ENCODE measurements at places on chromosomes 3 and 15. TPM values are rescaled to one million over a fixed set of nuclear protein-coding genes. Genes with fewer than 3 reads are reported as not detected.
A peak's percentile ranks its signal among the peaks of the same experiment; 100 is the strongest.

HYPK gene
- 25.7 TPM for total RNA-seq

ITIH1 gene
- total RNA-seq, result 0.53 TPM

GCNT3 gene
- total RNA-seq, result not detected

SNX33 gene
- 1.2 TPM for total RNA-seq

SLC24A5 gene
- not detected for total RNA-seq

SLC51B gene
- not detected for total RNA-seq

SPRED1 gene
- total RNA-seq, result 1.2 TPM

SCN11A gene
- total RNA-seq, result 0.24 TPM

EFHB gene
- 0.90 TPM for total RNA-seq

CFAP100 gene
- not detected for total RNA-seq

SOX2 gene
- total RNA-seq, result not detected

SLC12A1 gene
- total RNA-seq, result not detected

KIF23 gene
- total RNA-seq, result 0.30 TPM

C15orf62 gene
- 9.5 TPM for total RNA-seq

TRIM59 gene
- total RNA-seq, result 22.0 TPM

ALDH1L1 gene
- total RNA-seq, result not detected

- no peaks in the 10 kb centered on the region for H3K36me3 ChIP-seq
- peaks cover 12% of the 10 kb centered on the region for H3K4me1 ChIP-seq
- H3K27ac ChIP-seq, result no peak overlapping the region
- no peak overlapping the region for H3K4me3 ChIP-seq
- DNase-seq, result no peak
Observed at GRCh38 chr3:112889357-112889756, 42.7 kb upstream of the CD200R1L start.

DNA sequence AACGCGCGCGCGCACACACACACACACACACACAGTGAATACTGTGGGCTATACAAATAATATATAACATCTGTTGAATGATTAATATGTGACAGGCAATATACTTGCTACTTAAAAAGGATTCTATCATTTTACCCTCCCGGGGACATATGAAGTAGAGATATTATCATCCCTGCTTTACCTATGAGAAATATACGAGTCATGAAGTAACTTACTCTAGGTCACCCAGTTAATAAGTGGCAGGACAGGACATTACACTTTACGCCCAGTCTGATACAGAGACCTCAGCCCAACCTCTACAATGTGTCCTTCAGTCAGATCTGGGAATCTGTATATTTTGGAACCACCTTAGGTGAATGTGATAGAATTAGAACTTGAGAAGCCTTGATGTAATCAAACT lies 55.4 kb downstream of the CCDC54 start:
- H3K4me1 ChIP-seq, result peaks cover 37% of the 10 kb centered on the region
- peak; percentile 10 for DNase-seq
- H3K36me3 ChIP-seq, result no peaks in the 10 kb centered on the region
- no peak overlapping the region for H3K27ac ChIP-seq
- peak overlapping the region; percentile 70 for H3K4me3 ChIP-seq
- no peaks in the 10 kb centered on the region for H3K27me3 ChIP-seq

GRCh38 chr3:125125821-125126245 lies 70.0 kb upstream of the HEG1 start:
- no peak overlapping the region for H3K27ac ChIP-seq
- DNase-seq, result no peak
- peaks cover 10% of the 10 kb centered on the region for H3K4me1 ChIP-seq
- H3K4me3 ChIP-seq, result no peak overlapping the region
- no peaks in the 10 kb centered on the region for H3K36me3 ChIP-seq

- no peak overlapping the region for H3K4me3 ChIP-seq
- no peak overlapping the region for H3K27ac ChIP-seq
- H3K4me1 ChIP-seq, result no peaks in the 10 kb centered on the region
- DNase-seq, result no peak
Observed at GRCh38 chr3:126364731-126365301, 7.6 kb upstream of the KLF15 start.

GRCh38 chr3:64650096-64650622 lies 37.6 kb downstream of the ADAMTS9 start:
- DNase-seq, result no peak
- H3K27ac ChIP-seq, result no peak overlapping the region
- no peaks in the 10 kb centered on the region for H3K27me3 ChIP-seq
- no peaks in the 10 kb centered on the region for H3K36me3 ChIP-seq

GRCh38 chr15:70053716-70054229 lies 43.9 kb downstream of the TLE3 start:
- H3K4me1 ChIP-seq, result no peaks in the 10 kb centered on the region
- H3K27me3 ChIP-seq, result no peaks in the 10 kb centered on the region
- no peak overlapping the region for H3K27ac ChIP-seq
- DNase-seq, result no peak
- no peaks in the 10 kb centered on the region for H3K36me3 ChIP-seq

GRCh38 chr3:3800080-3800455 lies 837 bp downstream of the LRRN1 start:
- peak overlapping the region; percentile 64 for H3K4me3 ChIP-seq
- H3K4me1 ChIP-seq, result peaks cover 21% of the 10 kb centered on the region
- no peaks in the 10 kb centered on the region for H3K36me3 ChIP-seq
- peak; percentile 27 for DNase-seq
- no peak overlapping the region for H3K27ac ChIP-seq
- peaks cover 49% of the 10 kb centered on the region for H3K27me3 ChIP-seq

DNA sequence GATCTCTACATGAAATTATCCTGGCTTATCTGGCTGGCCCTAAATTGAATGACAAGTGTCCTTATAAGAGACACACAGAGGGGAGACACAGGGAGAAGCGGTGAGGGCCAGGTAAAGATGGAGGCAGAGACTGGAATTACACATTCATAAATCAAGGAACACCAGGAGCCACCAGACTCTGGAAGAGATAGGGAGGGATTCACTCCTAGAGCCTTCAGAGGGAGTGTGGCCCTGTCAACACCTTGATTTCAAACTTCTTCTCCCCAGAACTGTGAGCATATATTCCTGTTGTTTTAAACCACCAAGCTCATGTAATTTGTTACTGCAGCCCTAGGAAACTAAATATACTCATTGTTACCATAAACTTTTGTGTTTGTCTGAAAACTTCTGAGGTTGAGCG lies 193.7 kb downstream of the THRB start:
- no peaks in the 10 kb centered on the region for H3K27me3 ChIP-seq
- no peaks in the 10 kb centered on the region for H3K4me1 ChIP-seq
- no peak overlapping the region for H3K27ac ChIP-seq
- no peaks in the 10 kb centered on the region for H3K36me3 ChIP-seq

- no peak overlapping the region for H3K4me3 ChIP-seq
- H3K36me3 ChIP-seq, result no peaks in the 10 kb centered on the region
- H3K27me3 ChIP-seq, result no peaks in the 10 kb centered on the region
Observed at GRCh38 chr15:39578851-39579486, 1.9 kb upstream of the THBS1 start.

DNA sequence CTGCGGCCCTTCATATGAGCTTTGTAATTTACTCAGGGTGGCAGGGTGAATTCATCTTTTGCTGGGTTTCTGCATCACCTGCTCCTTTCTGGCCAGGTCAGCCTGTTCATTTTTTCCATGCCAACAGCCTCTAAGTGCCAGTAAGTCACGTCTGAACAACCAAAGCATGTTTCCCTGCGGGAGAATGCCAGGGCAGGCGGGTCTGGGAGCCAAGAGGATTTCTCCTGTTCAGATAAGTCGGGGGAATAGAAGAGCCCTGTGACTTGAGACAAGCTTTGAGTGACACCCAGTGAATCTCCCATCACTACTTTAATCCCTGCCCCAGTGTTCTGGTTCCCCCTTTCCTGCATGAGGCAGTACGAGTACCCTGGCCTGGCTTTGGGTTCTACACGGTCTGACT lies 153.1 kb downstream of the PGPEP1L start:
- H3K4me3 ChIP-seq, result no peak overlapping the region
- H3K27me3 ChIP-seq, result no peaks in the 10 kb centered on the region
- no peaks in the 10 kb centered on the region for H3K36me3 ChIP-seq

- no peak overlapping the region for H3K4me3 ChIP-seq
- H3K4me1 ChIP-seq, result peaks cover 6% of the 10 kb centered on the region
- H3K36me3 ChIP-seq, result no peaks in the 10 kb centered on the region
- no peak overlapping the region for H3K27ac ChIP-seq
- H3K27me3 ChIP-seq, result no peaks in the 10 kb centered on the region
Observed at GRCh38 chr15:90143166-90143655, 40.9 kb upstream of the IDH2 start.

DNA sequence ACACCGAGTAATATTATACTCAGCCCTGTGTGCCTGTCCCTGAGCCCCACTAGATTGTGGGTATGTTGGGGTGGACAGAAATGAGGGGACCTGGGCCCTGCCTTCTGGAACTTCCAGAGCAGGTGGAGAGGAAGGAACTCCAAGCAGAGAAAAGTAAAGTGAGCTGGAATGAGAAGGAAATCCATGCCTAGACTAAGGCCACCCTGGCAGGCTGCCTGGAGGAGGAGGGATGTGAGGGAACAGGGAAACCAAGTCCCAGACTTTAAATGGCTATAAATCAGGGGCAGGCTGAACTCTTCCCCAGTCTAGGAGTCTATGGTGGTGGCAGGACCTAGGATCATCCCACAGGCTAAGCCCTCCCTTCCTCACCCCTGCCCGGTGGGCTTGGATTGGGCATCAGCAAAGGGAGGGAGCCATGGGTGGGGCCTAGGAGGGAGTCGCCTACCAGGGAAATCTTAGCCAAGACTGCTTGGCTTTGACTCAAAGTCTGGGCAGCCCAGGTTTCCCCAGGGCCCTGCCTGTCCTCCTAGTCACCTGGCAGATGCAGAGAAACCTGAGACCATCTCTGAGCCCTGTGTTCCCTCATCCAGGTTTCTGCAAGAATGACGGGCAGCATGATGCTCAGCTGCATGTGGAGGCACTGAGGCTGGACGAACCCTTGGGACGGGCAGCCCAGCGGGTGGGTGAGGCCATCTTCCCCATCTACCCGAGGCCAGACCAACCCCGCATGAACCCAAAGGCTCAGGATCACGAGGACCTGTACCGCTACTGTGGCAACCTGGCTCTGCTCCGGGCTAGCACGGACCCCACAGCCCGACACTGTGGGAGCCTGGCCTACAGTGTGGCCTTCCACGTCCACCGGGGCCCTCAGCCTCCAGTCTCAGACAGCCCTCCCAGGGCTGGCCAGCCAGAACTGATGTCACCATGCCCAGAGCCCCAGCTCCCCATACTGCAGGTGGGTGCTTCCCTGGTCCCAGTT lies 15.6 kb upstream of the STRA6 start:
- no peak for DNase-seq
- H3K27ac ChIP-seq, result no peak overlapping the region
- H3K36me3 ChIP-seq, result no peaks in the 10 kb centered on the region
- peaks cover 6% of the 10 kb centered on the region for H3K27me3 ChIP-seq
- H3K4me3 ChIP-seq, result no peak overlapping the region
- H3K4me1 ChIP-seq, result no peaks in the 10 kb centered on the region

DNA sequence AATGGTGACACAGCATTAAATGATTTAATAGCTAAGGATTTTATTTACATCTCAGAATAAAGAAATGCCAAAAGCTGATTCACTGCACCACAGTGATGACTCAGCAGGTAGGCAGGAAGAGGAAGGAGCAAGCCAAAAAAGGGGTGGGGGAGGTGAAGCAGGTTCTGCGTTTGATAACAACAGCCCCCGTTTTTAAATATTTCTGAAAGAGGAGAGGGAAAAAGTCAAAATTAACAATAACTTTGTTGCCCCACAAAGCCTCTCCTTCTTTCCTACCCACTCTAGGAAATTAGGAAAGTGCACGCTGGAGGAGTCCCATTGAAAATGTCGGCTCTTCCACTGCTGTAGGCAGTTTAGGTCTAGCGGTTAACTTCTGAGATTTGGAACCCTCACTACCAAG lies 9.9 kb upstream of the CCDC54 start:
- no peaks in the 10 kb centered on the region for H3K4me1 ChIP-seq
- no peak overlapping the region for H3K4me3 ChIP-seq
- no peak for DNase-seq
- no peak overlapping the region for H3K27ac ChIP-seq
- no peaks in the 10 kb centered on the region for H3K27me3 ChIP-seq

DNA sequence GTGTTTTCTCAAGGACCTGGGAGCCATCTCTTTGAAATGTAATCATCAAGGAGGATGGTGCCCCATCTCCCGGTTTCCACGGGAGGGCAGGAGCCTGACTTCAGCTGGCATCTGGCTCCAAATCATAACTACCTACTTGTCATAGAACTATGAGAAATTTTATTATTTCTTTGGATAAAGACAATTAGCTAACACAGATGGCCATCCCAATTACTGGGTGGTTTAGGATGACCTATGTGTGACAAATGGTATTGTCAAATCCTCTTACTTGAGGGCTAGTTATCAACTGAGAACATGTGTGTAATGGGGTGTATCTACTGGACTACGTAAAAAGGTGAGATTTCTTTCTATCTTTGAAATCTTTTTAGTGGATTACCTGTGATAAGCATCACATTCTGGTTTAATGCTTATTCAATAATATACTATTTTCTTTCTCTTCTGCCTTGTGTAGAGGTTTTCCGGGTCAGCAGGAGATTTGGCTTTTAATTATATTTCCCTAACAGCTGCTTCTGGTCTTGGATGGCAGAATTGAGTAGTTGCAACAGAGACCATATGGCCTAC lies 15.3 kb upstream of the PARP14 start:
- no peaks in the 10 kb centered on the region for H3K27me3 ChIP-seq
- no peaks in the 10 kb centered on the region for H3K36me3 ChIP-seq
- H3K27ac ChIP-seq, result no peak overlapping the region
- DNase-seq, result no peak

GRCh38 chr15:66505818-66506217 lies 692 bp downstream of the ZWILCH start:
- H3K4me1 ChIP-seq, result peaks cover 26% of the 10 kb centered on the region
- H3K4me3 ChIP-seq, result peak overlapping the region; percentile 94
- DNase-seq, result no peak
- peaks cover 27% of the 10 kb centered on the region for H3K36me3 ChIP-seq

DNA sequence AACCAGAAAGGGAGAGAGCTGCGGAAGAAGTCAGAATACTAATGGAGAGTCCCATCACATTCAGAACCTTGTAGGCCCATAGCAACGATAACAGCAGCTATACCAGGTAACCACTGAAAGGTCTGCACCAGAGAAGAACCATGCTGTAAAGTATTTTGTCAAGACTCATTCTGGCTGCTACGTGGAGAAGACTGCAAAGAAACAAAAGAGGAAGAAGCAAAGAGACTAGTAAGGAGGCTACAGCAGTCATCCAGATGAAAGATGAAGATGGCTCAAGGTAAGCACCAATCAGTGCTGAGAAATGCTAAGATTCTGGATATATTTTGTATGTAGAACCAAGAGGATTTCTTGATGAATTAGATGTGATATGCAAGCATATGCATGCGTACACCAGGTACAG lies 39.6 kb downstream of the ACAP2 start:
- peaks cover 1% of the 10 kb centered on the region for H3K36me3 ChIP-seq
- peak overlapping the region; percentile 70 for H3K27ac ChIP-seq
- DNase-seq, result no peak
- no peak overlapping the region for H3K4me3 ChIP-seq

GRCh38 chr3:14569474-14570000 lies 29.4 kb upstream of the GRIP2 start:
- H3K36me3 ChIP-seq, result no peaks in the 10 kb centered on the region
- no peak overlapping the region for H3K27ac ChIP-seq
- no peaks in the 10 kb centered on the region for H3K4me1 ChIP-seq
- H3K27me3 ChIP-seq, result no peaks in the 10 kb centered on the region
